ENCODE measurements at places on chromosomes 12 and 14.

- DNase-seq, result no peak
These were observed 47.9 kb upstream of the PTGDR start for GRCh38 chr14:52219488-52220084.

- DNase-seq, result no peak
These were observed 424.6 kb downstream of the BTG1 start for GRCh38 chr12:91721023-91721422.

DNA sequence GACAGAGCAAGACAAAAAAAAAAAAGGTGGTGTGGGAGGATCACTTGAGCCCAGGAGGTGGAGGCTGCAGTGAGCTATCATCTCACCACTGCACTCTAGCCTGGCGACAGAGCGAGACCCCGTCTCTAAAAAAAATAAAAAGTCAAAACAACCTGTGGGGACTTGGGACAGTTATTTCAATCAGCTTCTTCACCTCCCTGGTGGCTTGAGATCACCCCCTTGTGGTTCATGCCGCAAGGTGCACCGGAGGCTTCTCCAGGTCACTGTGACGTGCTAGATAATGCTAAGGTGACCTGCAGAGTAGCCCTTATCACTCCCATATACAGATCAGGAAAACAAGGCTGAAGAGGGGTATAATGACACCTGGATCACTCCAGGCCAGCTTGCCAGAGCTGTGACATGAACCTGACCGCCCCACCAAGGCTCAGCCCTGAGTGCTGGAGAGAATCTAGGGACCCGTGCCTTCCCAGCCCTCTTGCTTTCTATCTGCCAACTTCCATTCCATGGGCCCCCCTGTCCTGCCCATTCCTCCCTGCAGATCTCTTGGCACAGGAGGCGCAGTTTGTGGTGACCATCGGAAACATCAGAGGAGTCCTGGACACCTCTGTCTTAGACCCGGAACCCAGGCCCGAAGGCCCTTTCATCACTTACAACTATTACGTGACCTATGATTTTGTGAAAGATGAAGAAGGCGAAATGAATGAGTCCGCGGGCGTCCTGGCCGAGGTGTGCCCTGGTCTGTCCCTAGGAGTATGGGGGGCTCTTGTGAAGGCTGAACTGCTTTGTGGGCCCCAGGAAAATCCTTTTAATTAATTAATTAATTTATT, 8.1 kb downstream of the LRRC43 start:
- DNase-seq, result no peak

DNA sequence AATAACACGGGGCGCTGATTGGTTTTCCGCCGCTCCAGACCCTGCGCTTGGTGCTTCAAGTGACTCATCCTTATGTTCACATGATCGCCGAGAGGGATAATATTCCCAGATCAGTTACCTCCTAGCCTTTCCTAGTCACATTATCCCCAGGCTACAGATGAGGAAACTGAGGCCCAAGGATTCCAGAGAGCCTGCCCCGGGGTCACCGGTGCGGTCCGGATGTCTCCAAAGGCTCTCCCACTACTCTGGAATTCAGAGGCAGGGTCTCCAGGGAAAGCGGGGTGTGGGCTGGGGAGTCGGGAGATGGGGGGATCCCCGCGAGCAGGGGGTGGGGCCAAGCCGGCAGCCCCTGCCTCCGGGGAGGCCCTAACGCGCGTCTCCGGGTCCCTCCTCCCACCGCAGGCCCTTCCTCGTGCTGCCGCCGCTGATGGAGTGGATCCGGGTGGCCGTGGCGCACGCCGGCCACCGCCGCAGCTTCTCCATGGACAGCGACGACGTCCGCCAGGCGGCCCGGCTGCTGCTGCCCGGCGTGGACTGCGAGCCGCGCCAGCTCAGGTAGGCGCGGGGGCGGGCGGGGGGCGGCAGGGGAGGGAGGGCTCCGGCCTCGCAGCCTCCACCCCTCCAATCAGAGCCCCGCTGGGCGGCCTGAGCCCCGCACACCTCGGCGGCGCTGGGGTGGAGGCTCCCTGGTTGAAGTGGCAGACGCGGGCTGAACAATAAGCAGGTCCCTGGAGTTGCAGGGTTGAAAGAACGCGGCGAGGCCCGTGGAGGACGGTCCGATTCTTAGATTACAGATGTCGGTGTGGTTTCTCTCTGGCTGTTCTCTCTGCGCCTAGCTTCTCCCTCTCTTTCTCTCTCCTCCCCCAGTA, 104.6 kb upstream of the PWP1 start:
- DNase-seq, result no peak

GRCh38 chr12:94678379-94678778, 28.0 kb upstream of the TMCC3 start:
- no peak for DNase-seq

- no peak for DNase-seq
These were observed 65.6 kb downstream of the TESC start for GRCh38 chr12:117033382-117034221.

DNA sequence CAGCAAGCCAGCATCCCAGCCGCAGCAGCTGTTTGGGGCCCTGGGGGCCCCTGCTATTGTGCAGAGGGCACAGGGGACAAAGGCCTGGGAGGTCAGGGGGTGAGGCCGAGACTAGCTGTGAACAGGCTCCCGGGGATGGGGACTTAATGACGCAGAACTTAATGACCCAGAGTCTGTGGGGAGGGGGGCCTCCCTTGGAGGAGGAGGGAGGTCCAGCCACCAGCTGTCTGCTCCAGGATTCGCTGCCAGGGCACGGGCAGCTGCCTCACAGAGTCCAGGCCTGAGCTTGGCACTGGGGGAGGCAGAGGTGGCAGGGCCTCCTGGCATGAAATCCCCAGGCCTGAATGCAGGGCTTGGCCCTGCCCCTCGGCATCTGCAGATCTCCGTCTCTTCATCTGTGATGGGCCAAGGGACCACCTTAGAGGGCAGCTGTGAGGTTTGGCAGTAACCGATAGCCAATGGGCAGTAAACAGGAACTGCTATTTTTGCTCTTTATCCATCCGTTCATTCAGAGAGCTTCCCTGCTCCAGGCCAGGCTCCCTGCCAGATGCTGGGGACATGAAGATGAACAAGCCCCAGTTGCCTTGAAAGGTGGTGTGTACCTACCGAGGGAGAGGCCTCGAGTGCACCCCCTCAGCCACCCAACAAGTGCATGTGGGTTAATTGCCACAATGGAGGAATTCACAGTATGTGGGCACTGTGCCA, 6.7 kb downstream of the FAM222A start:
- no peak for DNase-seq

GRCh38 chr12:12007713-12008231, 63.0 kb upstream of the BCL2L14 start:
- no peak for DNase-seq

DNA sequence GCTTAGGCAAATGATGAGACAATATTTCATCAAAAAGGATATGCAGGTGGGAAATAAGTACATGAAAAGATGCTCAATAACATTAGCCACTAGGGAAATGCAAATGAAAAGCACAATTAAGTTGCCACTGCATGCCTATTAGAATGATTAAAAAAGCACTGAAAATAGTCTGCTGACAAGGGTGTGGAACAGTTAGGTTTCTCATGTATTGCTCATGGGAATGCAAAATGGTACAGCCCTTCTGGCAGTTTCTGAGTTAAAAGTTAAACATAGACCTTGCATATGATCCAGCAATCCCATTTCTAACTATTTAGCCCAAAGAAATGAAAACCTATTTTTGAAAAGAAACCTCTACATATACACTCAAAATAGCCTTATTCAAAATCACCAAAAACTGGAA, 393.0 kb downstream of the BMP4 start:
- DNase-seq, result no peak

DNA sequence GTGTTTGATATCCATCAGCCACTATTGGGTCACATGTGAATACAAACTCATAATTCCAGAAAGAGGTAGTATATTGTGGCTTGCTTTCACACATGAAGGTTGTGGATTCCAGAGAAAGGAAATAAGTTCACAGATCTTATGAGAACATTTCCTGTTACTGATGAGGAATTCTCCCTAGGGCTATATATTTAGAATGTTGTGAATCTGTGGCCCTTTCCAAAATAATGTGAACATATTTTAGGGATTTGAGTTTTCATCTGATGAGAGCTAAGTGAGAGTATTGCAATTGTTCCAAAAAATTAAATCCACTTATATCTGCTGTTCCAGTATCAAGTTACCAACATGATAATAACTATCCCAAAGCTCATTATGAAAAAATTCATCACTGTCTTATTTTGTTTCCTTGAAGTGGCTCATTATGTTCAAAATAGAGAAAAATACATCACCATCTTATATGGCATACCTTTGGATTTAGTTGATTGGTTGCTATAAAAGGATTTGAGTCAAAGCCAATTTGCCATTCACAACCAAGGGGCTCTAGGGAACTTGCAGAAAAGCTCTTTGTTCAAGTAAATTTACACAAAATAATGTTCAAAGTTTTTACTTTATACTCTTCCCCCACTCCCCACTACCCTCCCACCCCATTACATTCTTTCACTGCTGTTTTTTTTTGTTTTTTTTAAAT, 76.3 kb downstream of the MYRFL start:
- no peak for DNase-seq

DNA sequence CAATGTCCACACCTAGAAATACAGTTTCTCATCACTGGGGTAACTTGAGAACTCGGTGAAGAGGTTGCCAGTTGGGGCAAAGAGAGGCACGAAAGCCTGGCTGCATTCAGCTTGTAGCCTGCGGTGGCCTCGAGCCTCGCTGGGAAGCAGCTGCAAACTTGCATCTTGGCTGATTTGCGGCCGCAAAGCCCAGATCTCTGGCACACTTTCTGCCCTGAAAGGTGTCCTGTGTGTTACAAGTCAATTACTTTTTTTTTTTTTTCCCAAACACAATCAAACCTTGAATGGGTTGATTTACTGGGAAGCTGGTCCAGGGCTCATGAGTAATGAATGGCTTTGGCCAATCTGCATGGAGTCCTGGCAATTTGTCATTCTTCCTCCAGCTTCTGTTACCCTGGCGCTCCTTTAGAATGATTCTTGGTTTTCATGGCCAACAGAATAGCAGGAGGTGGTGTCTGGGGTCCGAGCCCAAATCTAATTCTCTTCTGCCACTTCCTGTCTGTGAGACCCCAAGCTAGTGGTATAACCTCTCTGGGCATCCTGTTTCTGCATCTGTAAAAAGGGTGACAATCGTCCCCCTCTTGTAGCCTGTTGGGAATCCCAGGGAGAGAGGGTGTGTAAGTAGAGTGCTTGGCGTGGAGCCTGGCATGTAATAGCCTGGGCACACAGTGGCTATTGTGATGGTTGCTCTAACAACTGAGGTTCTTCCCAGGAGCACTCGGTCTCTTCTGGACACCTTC, 6.7 kb downstream of the BCL7A start:
- DNase-seq, result no peak

- DNase-seq, result no peak
These were observed 1.6 kb upstream of the LTBR start for GRCh38 chr12:6382371-6382770.

DNA sequence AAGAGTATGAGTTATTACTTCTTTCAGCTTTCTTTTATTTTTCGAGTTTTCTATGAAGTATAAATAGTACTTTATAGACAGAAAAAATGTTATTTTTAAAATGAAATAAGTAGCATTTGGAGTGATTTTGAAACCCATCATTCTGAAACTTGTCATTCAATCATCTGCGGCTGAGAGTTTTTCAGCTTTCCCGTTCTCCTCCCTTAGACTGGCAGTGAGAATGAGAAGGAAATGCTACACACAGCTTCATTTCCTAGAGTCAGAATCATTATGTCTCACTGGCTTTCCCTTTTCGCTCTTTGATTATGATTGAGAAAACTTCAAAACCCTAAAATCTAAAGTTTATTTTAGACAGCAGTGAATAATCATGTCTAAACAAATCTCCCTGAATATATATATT, 33.7 kb upstream of the GNPNAT1 start:
- no peak for DNase-seq

DNA sequence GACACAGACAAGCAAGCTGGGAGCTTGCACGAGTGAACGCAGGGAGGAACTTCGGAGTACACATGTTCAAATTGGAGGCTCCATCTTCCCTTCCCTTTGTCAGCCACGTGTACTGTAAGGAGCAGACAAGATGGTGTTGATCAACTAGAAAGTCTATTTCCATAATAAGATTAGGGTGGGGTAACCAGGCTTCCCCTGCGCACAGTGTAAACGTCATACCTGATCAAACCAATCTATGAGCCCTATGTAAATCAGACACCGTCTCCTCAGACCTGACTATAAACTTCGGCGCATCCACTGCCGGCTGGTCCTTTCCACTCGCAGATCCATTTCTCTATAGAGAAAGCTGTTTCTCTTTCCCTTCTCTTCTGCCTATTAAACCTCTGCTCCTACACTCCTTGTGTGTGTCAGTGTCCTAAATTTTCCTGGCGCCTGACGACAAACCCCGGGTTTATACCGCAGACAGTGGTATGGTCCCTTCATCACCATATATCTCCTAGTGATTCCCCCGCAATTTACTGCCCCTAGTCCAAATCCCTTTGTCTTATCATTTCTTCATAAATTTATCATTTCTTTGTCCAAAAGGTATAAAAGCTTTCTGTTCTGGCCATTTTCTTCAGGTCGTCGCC, 7.5 kb upstream of the ETFBKMT start:
- no peak for DNase-seq

GRCh38 chr12:49693931-49694444, 13.2 kb downstream of the FMNL3 start:
- no peak for DNase-seq

DNA sequence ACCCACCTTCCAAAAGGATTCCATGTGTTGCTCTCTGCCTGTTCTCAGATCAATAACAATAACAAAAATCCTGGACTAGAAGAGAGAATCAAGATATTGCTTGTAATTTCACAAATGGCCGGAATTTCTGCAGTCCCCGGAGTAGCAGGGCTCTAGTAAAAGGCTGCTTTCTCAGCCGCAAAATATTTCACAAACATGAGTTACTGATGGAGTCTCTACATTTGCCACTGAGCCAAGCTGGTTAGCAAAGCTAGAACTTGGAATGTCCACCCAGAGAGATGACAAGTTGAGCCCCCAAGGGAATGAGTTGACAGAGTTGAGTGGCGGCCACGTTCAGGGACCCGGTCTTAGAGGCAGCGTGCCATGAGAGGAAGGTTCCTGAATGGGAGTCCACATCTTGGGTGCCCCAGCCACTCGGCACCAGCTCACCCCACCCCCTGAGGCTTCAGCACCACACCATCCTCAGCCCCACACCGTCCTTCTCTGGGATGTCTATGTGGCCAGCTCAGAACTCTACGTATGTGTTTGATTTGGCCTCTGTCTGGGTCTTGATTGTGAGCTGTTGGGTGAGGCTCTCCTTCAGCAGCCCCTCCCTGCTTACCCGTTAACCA, 15.9 kb downstream of the FBLN5 start:
- no peak for DNase-seq

DNA sequence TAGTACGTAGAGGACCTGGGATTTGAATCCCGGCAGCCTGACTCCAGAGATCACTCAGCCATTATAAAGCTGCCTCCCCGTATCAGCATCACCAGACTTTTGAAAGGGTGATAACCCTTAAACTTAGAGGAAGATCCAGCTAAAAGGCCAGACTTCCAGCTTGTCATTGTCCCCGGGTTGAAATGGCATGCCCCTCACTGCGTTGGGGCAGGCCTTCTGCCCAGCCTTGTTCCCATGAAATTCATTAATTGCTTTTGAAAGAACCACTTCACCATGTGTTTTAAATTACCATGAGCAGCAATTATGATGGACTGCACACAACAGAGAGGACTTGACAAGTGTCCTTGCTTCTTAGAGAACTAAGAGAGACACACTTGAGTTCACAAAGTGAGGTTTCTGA, 269.6 kb upstream of the CRY1 start:
- DNase-seq, result no peak

GRCh38 chr12:124765581-124766489, 97.8 kb downstream of the SCARB1 start:
- no peak for DNase-seq

Data from GM04504 (cell line).